Neural crest cell (in vitro differentiated cells): ENCODE measurements at places on chromosomes 2 and 18. TPM values are rescaled to one million over a fixed set of nuclear protein-coding genes. Genes with fewer than 3 reads are reported as not detected.
A peak's percentile ranks its signal among the peaks of the same experiment; 100 is the strongest.

Gene LYPD6B
- total RNA-seq = not detected in 2 replicates

Gene UCN
- 1.6 and 1.9 TPM in 2 replicates for total RNA-seq

Gene ASPRV1
- total RNA-seq = 1.2 and 1.7 TPM in 2 replicates

Gene TIGD1
- 11.8 and 12.8 TPM in 2 replicates for total RNA-seq

Gene SP100
- not detected in 2 replicates for total RNA-seq

Gene LINC00305
- total RNA-seq = not detected in 2 replicates

Gene IL1R1
- 0.14 TPM in 1 of 2 replicates, not detected in the other for total RNA-seq

Gene ARL6IP6
- 49.1 and 51.9 TPM in 2 replicates for total RNA-seq

Gene ATOH8
- 6.9 and 7.7 TPM in 2 replicates for total RNA-seq

Gene ELMOD3
- total RNA-seq = 25.9 and 26.5 TPM in 2 replicates

Gene CHN1
- total RNA-seq = 58.7 and 61.0 TPM in 2 replicates

Gene ALPG
- total RNA-seq = not detected in 2 replicates

Gene MC5R
- not detected in 2 replicates for total RNA-seq

Gene ZNG1B
- total RNA-seq = 38.1 and 40.4 TPM in 2 replicates

DNA sequence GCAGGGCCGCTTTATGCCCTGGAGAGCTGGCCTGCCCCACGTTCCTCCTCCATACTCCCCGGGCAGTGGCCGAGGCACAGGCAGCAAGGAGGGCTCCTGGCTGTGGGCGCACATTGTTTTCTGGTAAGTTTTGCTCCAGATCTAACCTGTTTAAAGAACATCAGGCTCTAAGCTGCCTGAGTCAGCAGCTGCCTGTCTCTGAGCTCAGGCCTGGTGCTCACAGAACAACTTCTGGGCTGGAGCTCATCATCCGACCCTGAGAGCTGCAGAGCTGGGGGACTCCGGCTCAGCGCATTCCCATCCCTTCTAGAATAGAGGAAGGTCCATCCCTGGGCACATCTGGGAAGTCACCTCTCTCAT is 54.5 kb upstream of the PXDN start:
- H3K27me3 ChIP-seq = no peaks in the 10 kb centered on the region
- no peak overlapping the region for H3K4me3 ChIP-seq
- no peaks in the 10 kb centered on the region for H3K36me3 ChIP-seq
- DNase-seq = no peak
- no peak overlapping the region for H3K27ac ChIP-seq
- H3K4me1 ChIP-seq = peaks cover 3% of the 10 kb centered on the region

- no peaks in the 10 kb centered on the region for H3K27me3 ChIP-seq
- peaks cover 2% of the 10 kb centered on the region for H3K36me3 ChIP-seq
- no peak for DNase-seq
- H3K4me3 ChIP-seq = no peak overlapping the region
- H3K4me1 ChIP-seq = peaks cover 16% of the 10 kb centered on the region
- H3K27ac ChIP-seq = peak overlapping the region; percentile 12
Measured at GRCh38 chr2:156539086-156539860, 103.1 kb downstream of the GPD2 start.

DNA sequence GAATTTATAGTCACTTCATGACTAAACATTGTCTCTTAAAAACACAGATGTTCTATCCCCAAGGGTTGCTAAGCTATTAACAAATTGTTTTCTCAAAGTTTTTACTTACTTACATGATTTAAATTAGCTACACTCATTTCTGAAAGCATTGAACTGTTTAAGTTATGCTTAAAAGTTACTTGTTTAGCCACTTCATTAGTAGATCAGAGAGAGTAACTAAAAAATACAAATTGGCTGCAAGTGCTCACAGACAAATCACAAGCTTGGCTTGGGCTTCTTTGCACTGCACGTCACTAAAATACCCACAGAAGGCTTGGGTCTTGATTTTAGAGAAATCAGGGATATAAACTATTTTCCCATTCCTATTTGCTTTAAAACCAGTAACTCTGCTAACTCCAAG is 114.1 kb upstream of the SMAD7 start:
- H3K4me3 ChIP-seq = no peak overlapping the region
- no peaks in the 10 kb centered on the region for H3K36me3 ChIP-seq
- peaks cover 15% of the 10 kb centered on the region for H3K4me1 ChIP-seq
- no peaks in the 10 kb centered on the region for H3K27me3 ChIP-seq
- DNase-seq = no peak

DNA sequence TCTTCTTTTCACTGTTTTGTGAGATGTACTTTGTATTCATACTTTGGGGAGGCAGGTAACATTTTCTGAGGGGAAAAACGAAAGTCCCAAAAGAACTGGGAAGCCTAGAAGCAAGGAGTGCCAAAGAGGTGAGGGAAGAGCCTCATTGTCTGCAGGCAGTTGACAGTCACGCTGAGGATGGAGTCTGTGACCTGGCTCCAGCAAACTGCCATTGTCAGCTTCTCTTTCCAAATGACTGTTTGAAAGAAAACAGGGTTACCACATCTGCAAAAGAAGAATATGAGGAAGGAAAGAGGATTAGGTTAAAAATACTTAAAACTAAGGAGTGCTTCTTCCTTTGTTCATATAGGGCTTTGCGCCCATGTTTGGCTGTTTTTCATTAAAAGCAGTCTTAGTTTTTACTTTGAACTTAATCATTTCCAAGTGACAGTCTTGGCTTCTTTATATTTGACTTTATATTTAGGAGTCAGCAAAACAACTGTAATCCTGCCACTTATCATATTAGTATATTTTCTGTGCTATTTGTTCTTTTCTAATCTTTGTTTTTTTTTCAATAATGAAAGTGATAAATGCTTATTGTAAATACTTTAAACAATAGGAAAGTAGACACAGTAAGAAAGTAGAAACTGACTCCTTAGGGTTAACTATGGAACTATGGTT is 35.0 kb downstream of the CERS6 start:
- peaks cover 18% of the 10 kb centered on the region for H3K4me1 ChIP-seq
- DNase-seq = no peak
- no peak overlapping the region for H3K4me3 ChIP-seq
- H3K36me3 ChIP-seq = peaks cover 7% of the 10 kb centered on the region

DNA sequence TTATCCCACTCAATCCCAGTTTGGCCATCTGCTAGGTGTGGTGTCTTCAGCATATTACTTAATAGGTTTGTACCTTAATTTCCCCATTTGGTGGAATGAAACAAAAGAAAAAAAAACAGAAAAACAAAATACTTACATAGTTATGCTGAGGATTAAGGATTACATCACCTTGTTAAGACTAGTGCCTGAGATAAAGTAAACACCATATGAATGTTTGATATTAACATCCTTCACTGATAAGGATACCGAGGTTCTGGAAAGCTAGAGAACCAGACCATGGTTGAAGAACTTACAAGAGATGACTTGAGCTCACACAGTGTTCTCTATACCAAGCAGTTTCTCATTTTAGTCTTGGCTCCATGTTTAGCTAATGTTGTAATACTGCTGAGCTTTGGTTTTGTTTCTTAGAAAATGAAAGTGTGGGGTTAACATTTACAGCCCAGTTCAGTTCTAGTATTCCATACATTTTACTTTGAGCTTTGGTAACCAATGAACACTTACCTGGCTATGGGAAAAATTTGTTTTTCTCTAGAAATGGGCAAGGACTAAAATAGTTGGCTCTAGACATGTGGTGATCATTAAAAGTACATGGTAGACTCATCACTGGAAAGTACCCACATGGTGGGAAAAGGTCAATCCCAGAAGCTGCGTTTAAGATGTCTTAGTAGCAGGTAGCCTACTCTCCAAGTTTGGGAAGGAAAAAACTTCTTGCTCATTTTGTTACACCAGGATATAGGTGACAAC is 5.8 kb upstream of the GPD2 start:
- no peaks in the 10 kb centered on the region for H3K27me3 ChIP-seq
- DNase-seq = no peak
- H3K36me3 ChIP-seq = no peaks in the 10 kb centered on the region
- no peak overlapping the region for H3K27ac ChIP-seq
- no peak overlapping the region for H3K4me3 ChIP-seq

GRCh38 chr2:37379881-37380296 is 35.5 kb downstream of the QPCT start:
- no peak for DNase-seq
- H3K27me3 ChIP-seq = peaks cover 3% of the 10 kb centered on the region
- peaks cover 13% of the 10 kb centered on the region for H3K4me1 ChIP-seq
- no peak overlapping the region for H3K4me3 ChIP-seq

GRCh38 chr2:191274413-191274815 is 29.2 kb downstream of the MYO1B start:
- no peak overlapping the region for H3K4me3 ChIP-seq
- no peak overlapping the region for H3K27ac ChIP-seq
- peaks cover 15% of the 10 kb centered on the region for H3K36me3 ChIP-seq
- no peaks in the 10 kb centered on the region for H3K27me3 ChIP-seq
- DNase-seq = no peak

- no peaks in the 10 kb centered on the region for H3K27me3 ChIP-seq
- H3K27ac ChIP-seq = no peak overlapping the region
- H3K36me3 ChIP-seq = peaks cover 33% of the 10 kb centered on the region
- no peak for DNase-seq
- peaks cover 22% of the 10 kb centered on the region for H3K4me1 ChIP-seq
Measured at GRCh38 chr18:55266981-55267380, 307.7 kb upstream of the CCDC68 start.

GRCh38 chr2:10048501-10049171 is 5.3 kb downstream of the KLF11 start:
- peak overlapping the region; percentile 49 for H3K4me3 ChIP-seq
- no peak for DNase-seq
- no peaks in the 10 kb centered on the region for H3K27me3 ChIP-seq
- H3K27ac ChIP-seq = no peak overlapping the region
- H3K4me1 ChIP-seq = peaks cover 4% of the 10 kb centered on the region

- no peak for DNase-seq
- H3K36me3 ChIP-seq = no peaks in the 10 kb centered on the region
- peaks cover 9% of the 10 kb centered on the region for H3K4me1 ChIP-seq
- no peak overlapping the region for H3K27ac ChIP-seq
- no peak overlapping the region for H3K4me3 ChIP-seq
- peaks cover 10% of the 10 kb centered on the region for H3K27me3 ChIP-seq
Measured at GRCh38 chr18:23101861-23102432, 33.3 kb upstream of the CABLES1 start.

GRCh38 chr2:113734185-113734584 is 22.3 kb downstream of the SLC35F5 start:
- H3K27me3 ChIP-seq = no peaks in the 10 kb centered on the region
- H3K4me1 ChIP-seq = no peaks in the 10 kb centered on the region
- no peak overlapping the region for H3K4me3 ChIP-seq
- peaks cover 3% of the 10 kb centered on the region for H3K36me3 ChIP-seq
- DNase-seq = no peak

DNA sequence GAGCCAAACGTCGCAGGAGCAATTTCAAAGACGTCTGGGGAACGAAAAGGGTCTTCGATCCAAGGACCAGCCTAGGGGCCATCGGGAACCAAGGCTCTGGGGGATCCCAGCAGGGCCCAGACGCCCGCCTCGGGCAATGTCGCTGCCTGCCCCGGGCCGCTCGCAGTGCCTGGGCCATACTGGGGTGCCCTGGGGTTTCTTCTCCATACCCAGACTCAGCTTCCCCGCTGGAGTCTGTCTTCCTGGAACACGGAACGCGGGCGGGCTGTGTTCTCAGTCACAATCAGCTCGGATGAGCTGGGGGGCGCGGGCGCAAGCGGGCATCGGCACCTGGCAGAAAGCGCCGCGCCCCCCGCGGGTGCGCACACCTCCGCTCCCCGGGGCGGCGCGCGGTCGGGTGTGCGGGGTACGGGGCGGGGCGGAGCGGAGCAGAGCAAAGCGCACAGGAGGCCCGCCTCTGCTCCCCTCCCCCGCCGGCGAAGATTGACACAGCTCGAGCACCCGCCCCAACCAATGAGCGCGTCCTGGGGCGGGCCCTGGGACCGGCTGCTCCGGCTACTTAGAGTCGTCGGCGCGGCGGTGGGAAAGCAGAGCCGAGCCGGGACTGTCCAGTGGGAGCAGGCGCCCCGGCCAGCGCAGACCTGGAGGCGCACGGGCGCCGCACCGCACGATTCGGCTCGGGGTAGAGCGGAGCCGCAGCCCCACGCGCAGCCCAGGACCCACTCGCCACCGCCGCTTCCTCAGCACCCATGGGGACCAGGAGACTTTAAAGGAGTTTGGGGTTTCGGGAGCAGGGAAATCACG is at the start of gene LRATD1:
LRATD1 (plus strand) TSS at position 585 of the 804 bp plus-strand sequence. CDS start 1,263 bp downstream, outside the sequence.
- H3K27ac ChIP-seq = no peak within 1 kb of the TSS
- peak; percentile 82 for DNase-seq

- H3K4me1 ChIP-seq = no peaks in the 10 kb centered on the region
- no peaks in the 10 kb centered on the region for H3K27me3 ChIP-seq
- H3K36me3 ChIP-seq = no peaks in the 10 kb centered on the region
Measured at GRCh38 chr2:183269956-183270355, 145.7 kb downstream of the NUP35 start.

GRCh38 chr18:52348209-52348608 is 8.2 kb downstream of the DCC start:
- H3K4me1 ChIP-seq = peaks cover 2% of the 10 kb centered on the region
- DNase-seq = no peak
- H3K36me3 ChIP-seq = no peaks in the 10 kb centered on the region
- no peak overlapping the region for H3K4me3 ChIP-seq
- H3K27me3 ChIP-seq = no peaks in the 10 kb centered on the region

DNA sequence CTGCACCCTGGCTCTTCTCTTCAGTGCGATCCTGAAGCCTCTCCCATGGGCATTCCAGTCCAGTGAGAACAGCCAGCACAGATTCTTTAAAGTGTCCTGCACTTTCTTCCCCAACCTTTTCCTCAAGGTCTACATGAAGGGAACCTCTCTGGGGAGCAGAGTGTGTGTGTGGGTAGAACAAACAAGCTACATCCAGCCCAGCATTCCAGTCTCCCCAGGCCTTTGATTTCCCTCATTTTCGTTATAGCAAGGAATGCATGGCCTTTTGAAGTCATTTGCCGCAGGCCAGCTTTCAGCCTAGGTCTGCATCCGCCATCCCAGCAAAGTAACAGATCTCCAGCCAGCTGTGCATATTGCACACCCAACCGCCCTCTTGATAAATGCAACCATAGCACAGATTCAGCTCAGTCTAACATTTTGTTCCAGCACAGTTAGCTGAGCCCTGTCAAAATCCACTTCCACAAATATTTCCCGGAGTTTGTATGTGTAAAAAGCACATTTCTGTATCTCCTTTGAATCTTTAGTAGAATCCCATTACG is 44.6 kb downstream of the CD8B2 start:
- H3K4me1 ChIP-seq = peaks cover 9% of the 10 kb centered on the region
- peaks cover 2% of the 10 kb centered on the region for H3K27me3 ChIP-seq
- H3K27ac ChIP-seq = no peak overlapping the region
- no peak for DNase-seq
- no peak overlapping the region for H3K4me3 ChIP-seq
- no peaks in the 10 kb centered on the region for H3K36me3 ChIP-seq

GRCh38 chr2:9678544-9678943 is 47.7 kb upstream of the YWHAQ start:
- DNase-seq = no peak
- no peak overlapping the region for H3K4me3 ChIP-seq
- H3K4me1 ChIP-seq = peaks cover 20% of the 10 kb centered on the region
- no peaks in the 10 kb centered on the region for H3K27me3 ChIP-seq

GRCh38 chr2:200616656-200617055 is 30.8 kb downstream of the AOX1 start:
- H3K4me3 ChIP-seq = no peak overlapping the region
- no peak for DNase-seq
- H3K36me3 ChIP-seq = no peaks in the 10 kb centered on the region
- no peaks in the 10 kb centered on the region for H3K4me1 ChIP-seq

- no peak overlapping the region for H3K27ac ChIP-seq
- H3K36me3 ChIP-seq = no peaks in the 10 kb centered on the region
- no peak overlapping the region for H3K4me3 ChIP-seq
- DNase-seq = no peak
Measured at GRCh38 chr2:75462721-75463120, 98.0 kb downstream of the EVA1A start.

GRCh38 chr2:14634182-14634488 is 1.6 kb downstream of the LRATD1 start:
- H3K4me3 ChIP-seq = peak overlapping the region; percentile 93
- peaks cover 92% of the 10 kb centered on the region for H3K27me3 ChIP-seq

GRCh38 chr18:48546396-48546795 is 7.6 kb downstream of the CTIF start:
- H3K27me3 ChIP-seq = no peaks in the 10 kb centered on the region
- no peaks in the 10 kb centered on the region for H3K36me3 ChIP-seq
- H3K27ac ChIP-seq = peak overlapping the region; percentile 15
- DNase-seq = no peak
- H3K4me1 ChIP-seq = peaks cover 51% of the 10 kb centered on the region
- peak overlapping the region; percentile 11 for H3K4me3 ChIP-seq
